ENCODE measurements at places on chromosomes 3 and 15.

- no peak for DNase-seq
Observed at GRCh38 chr3:126371096-126371705, 14.0 kb upstream of the KLF15 start.

DNA sequence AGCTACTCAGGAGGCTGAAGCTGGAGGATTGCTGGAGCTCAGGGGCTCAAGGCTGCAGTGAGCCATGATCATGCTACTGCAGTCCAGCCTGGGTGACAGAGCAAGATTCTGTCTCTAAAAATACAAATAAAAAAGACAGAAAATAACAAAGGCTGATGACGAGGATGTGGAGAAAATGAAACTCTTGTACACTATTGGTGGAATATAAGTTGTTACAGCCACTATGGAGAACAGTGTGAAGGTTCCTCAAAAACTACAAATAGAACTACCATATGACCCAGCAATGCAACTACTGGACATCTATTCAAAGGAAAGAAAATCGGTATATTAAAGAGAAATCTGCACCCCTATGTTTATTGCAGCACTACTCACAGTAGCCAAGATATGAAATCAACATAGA is 526.7 kb upstream of the NAALADL2 start:
- DNase-seq: no peak

DNA sequence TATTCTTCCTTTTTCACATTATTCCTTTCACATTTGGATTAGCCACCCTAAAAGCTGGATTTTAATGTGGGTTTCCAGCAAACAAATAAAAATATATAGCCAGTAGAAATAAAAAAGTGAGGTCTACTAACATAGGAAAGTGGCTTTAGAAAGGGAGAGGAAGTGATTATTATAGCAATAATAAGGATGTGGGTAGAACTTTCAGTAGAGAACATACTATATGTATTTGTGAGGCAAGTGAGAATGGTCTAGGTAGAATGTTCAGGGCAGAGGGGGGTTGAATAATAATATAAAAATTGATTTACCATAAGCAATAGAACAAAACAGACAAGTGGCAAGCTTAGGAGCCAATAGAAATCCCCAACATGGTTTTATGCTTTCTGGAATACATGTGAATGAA is 88.6 kb downstream of the NR1I2 start:
- DNase-seq: no peak

DNA sequence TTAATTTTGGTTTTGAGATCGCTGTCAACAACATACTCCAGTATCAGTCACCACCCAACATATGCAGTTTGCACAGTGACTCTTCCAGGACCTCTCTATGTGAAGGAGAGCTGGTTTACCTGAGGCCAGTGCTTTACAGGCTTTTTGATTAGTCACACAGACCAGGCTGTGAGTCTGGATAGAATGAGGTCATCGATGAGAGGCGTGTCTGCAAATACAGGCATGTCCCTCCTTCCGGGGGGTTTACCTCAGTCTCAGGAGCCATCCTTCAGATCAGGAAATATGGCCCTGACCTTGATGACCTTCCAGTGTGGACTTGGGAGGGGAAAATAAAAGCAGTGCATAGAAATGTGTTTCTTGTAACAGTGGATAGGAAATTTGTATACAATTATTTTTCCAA is 46.9 kb downstream of the KBTBD12 start:
- no peak for DNase-seq

DNA sequence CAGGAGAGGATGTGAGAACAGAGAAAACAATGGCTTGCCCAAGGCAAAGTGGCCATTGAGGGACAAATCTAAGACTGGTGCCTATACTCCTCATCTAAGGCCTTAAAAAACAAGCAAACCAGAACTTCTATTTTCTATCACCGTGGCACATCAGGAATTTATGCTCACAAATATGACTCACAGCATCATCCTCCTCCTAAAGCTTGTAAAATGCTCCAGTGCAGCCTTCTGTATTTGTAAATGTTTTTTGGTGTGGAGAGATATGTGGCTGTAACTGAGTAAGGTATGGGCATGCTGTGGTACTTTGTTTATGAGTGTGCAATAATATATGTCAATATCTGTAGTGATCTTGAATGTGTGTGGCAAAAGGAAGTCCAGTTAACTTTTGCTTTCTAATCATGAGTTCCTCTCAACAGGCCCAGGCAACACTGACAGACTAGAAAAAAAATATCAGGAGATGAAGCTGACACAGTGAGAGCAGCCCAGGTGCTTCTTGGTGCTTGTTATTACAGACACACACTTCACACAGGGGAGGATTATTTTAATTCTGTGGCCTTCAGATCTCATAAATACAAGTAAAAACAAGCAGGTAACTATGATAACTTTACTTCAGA is 60.3 kb downstream of the CTNNB1 start:
- DNase-seq: no peak

DNA sequence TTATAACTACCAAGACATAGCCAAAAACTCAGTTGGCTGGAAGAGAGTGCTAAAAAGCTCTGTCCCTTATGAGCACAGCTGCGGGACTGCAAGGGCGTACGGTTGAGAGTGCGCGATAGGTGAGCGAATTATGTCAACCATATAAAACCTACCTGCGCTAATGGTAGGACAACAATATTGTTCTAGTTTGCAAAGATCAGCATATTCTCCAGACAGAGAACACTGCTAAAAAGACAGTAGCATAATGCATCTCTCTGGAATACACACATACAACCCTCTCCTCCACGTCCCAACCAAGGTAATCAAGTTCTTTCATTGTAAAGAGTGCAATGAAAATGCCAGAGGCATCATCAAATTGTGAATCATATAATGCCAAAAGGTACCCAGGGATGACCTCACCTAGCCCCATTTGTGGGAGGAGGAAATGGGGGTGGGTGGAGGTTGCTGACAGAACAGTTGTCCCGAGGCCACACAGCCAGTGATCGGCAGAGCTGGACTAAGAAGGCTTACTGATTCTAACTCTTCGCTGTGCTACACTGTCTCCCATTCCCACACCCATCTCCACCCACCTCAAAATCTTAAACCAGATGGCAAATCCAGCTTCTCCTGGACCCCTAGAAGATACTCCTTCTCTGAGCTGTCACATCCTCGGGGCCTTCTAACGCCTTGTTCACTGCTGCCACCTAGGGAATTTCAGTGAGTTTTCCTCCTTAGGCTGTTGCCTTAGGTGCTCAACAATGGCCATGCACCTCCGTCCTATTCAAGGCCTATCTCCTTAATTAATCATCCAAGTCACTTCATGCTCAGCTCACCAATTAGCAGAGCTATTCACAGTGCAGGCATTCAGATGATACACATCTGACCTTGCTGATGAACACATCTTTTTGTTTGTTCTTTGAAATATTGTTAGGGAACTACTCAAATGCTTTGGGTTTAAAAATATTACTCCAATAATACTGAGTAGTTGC is 60.7 kb downstream of the RPL22L1 start:
- DNase-seq: no peak

DNA sequence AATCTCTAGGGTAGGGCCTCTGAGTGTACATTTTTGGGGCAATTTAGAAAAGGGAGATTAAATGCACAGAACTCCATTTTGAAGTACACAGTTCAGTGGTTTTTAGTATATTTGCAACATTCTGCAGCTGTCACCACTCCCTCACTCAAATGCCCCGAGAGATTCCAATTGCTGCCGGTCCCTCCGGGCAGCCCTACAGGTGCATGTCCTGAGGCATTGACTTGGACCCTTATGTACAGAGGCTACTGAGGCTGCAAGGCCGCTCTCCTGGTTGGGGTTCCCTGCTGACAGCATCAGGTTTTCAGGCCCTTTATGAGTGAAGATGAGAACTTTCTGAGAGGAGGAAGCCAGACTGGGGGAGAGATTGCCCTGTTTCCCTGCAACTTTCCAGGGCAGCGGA is 39.6 kb downstream of the SMAD6 start:
- DNase-seq: no peak

GRCh38 chr3:53195602-53196574 is 34.9 kb downstream of the PRKCD start:
- no peak for DNase-seq

GRCh38 chr3:54131890-54132289 is 9.5 kb downstream of the CACNA2D3 start:
- DNase-seq: no peak

DNA sequence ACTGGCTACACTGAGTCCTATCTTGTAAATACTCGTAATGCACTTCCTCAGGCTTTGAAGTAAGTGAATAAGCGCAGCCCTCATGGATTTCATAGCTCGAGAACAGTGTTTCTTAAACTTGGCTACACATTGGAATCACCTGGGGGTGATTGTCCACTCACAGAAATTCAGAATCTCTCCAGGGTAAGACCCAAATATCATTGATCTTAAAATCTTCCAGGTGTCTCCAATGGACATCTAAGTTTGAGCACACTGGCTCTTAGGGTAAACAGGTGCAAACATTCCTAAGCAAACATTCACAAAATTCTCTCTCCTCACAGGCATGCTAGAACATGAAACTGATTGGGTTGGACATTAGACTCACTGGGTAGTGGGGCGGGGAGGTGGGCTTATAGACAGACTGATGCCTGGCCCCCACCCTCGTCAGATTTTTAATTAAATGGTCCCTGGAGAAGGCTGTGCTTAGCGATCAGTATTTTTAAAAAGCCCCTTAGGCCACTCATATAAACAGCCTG is 279.7 kb upstream of the TBL1XR1 start:
- no peak for DNase-seq

All from stimulated activated CD8-positive, alpha-beta memory T cell treated with anti-CD3 and anti-CD28 coated beads, Interleukin-15, amount 100 ng/mL, for 1 hour (primary cell).